ENCODE measurements at places on chromosomes 12 and 14. TPM values are rescaled to one million over a fixed set of nuclear protein-coding genes. Genes with fewer than 3 reads are reported as not detected.

KIF5A gene
- polyA plus RNA-seq: 0.27 TPM

CLEC2D gene
- polyA plus RNA-seq: 93.0 TPM

ANKRD33 gene
- 0.02 TPM for polyA plus RNA-seq

CHFR gene
- polyA plus RNA-seq: 85.4 TPM

BHLHE41 gene
- 9.8 TPM for polyA plus RNA-seq

STAC3 gene
- 12.3 TPM for polyA plus RNA-seq

EP400 gene
- 28.9 TPM for polyA plus RNA-seq

CNTN1 gene
- 0.27 TPM for polyA plus RNA-seq

SLC5A8 gene
- 0.55 TPM for polyA plus RNA-seq

TMTC1 gene
- polyA plus RNA-seq: 9.3 TPM

CPSF2 gene
- polyA plus RNA-seq: 12.3 TPM

KERA gene
- polyA plus RNA-seq: 0.09 TPM

TEX52 gene
- polyA plus RNA-seq: not detected

DNA sequence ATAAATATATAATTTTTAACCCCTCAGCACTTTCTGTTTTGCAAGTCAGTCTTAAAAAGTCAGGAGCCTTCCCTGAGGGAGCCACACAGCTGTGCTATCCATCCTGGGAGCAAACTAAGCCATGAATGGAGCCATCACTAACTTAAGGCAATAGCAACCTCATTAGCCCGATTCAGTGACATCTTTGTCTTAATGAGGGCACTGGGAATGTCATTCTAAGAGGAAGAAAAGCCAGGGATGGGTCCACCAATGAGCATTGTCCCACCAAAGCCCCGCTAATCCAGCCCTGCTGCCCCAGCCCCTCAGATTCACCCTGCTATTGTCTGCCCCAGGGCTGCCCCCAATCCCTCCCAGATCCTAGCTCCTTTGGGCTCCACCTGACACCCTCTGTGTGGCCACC is 19.5 kb downstream of the GSC start:
- DNase-seq: no peak

DNA sequence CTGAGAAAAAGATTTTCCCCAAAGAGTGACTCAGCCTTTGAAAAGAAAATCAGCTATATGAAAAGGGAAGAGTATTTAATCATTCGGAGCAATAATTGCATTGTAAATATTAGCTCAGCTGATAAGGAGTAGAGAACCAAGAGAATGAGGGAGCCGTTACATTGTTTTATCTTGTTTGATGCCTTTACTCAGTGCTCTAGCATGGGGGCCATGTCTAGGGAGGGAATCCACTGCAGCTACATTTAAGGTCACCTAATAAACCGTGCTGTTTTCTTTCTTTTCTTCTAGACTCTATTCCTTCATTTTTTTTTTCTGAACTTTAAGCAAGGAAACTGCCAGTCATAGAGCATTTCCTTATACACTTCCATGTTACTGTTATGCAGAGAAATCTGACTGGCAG is 447.0 kb downstream of the DIO2 start:
- DNase-seq: no peak

GRCh38 chr12:1936406-1937320 is 18.2 kb upstream of the CACNA2D4 start:
- DNase-seq: no peak

GRCh38 chr12:88411689-88412088 is 168.6 kb downstream of the KITLG start:
- no peak for DNase-seq

- no peak for DNase-seq
Measured at GRCh38 chr12:7716381-7716780, 5.1 kb downstream of the DPPA3 start.

DNA sequence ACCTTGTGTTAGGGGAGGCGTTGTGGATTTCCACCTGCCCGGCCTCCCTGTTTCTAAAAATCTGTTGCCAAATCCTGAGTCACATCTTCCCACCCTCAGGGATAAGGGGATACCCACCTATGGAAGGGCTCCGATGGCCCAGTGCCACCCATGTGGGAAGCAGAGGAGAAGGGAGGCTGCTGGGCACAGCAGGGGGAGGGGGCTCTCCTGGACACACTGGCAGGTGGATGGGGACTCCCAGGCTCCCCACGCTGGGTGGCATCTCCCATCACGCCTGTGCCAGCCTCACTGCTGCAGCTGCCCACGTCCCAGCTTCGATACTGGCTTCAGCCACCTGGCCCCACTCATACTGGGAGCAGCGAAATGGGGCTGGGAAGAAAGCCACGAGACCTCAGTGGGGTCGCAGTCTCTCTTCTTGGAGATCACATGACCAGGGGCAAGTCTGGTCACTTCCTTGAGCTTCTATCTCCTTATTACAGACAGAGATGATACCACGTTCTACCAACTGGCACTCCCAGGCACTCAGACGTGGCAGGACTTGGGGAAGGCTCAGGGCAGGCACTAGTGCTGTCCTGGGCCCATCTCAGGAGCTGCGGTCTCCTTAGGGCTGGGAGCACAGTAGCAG is 72.2 kb downstream of the PITPNM2 start:
- no peak for DNase-seq

DNA sequence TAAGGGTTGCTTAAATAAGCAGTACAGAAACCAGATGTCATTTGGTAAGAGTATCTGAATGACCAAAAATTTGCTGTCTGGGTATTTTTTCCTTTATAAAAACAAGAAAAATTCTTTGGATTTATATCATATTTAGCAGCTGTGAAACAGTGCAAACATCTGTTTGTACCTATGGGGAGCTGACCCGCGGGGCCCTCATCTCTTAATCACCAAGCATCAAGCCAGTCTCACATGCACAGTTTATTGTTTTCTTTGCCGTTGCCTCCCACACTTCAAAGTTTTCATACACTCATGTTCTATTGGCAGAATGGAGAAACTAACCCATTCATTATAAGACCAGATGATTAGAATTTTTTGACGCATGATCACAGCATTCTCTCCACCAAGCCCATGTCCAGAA is 142.2 kb downstream of the BMP4 start:
- DNase-seq: no peak

DNA sequence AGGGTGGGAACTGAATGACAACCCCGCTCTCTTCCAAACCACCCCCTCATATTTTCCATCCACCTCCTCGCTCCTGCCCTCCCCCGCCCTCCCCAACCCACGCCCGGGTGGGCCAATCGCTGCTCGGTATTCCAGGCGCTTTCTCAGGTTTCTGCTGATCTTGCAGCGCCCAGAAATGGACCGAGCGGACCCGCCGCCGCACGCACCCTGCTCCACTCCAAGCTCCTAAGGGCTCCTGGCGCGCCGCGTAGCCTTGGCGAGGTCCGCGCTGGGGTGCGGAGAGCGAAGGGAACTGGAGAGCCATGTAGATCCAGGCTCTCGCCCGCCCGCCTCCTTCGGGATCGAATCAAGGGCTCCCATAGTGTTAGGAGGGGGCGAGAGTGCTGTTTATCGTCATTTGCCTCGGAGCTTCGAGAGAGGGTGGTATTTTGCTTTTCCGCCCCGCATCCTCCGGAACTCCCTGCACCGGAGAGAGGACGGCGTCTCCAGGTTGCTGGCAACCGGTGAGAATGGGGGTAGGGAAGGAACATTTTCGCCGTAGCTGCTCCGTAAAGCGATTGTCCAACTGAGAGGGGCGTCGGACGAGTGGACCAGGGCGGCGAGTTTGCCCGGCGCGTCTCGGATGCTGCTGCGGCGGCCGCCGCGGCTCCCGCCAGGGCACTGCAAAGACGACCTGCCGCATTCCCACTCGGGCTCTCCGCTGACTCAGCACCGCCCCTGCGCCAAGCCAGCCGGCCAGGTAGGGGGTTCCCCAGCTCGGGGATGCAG is at the start of gene KCNA1:
TSS of gene KCNA1 (plus strand) at position 172 of the 768 bp plus-strand sequence. CDS start 1,474 bp downstream, outside the sequence.
- DNase-seq: no peak

DNA sequence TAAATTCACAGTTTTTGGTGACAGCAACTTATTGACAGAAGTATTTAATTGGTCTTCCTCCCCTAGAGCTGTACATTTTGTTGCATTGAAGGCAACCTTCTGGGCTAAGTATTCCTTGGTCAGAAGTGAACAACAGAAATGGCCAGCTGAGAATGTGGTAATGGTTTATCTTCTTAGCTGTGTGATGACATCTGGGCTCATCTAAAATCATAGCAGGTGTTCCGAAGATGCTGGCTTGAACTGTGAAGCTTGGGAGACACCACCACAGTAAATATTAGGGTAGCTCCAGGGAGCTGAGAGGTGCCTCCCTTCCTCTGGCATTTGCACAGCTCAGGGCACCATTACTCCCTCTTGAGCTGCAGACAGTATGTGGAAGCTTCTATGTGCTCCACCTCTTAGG is 3.7 kb upstream of the PTPRB start:
- DNase-seq: no peak

DNA sequence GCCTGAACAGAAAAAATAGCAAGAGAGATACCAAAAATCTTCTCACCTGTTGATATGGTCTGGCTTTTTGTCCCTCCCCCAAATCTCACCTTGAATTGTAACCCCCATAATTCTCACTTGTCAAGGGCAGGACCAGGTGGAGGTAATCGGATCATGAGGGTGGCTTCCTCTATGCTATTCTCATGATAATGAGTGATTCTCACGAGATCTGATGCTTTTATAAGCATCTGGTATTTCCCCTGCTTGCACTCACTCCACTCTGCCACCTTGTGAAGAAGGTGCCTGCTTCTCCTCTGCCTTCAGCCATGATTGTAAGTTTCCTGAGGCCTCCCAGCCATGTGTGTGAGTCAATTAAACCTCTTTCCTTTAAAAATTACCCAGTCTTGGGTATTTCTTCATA is 291.2 kb downstream of the CPNE8 start:
- DNase-seq: no peak

GRCh38 chr12:5034603-5035002 is 9.1 kb upstream of the KCNA5 start:
- DNase-seq: peak; percentile 42

- no peak for DNase-seq
Measured at GRCh38 chr12:87280356-87280755, 748.8 kb downstream of the C12orf50 start.

GRCh38 chr12:100823963-100824362 is 29.4 kb downstream of the ANO4 start:
- no peak for DNase-seq

GRCh38 chr14:69079747-69080146 is 73.2 kb downstream of the DCAF5 start:
- no peak for DNase-seq

DNA sequence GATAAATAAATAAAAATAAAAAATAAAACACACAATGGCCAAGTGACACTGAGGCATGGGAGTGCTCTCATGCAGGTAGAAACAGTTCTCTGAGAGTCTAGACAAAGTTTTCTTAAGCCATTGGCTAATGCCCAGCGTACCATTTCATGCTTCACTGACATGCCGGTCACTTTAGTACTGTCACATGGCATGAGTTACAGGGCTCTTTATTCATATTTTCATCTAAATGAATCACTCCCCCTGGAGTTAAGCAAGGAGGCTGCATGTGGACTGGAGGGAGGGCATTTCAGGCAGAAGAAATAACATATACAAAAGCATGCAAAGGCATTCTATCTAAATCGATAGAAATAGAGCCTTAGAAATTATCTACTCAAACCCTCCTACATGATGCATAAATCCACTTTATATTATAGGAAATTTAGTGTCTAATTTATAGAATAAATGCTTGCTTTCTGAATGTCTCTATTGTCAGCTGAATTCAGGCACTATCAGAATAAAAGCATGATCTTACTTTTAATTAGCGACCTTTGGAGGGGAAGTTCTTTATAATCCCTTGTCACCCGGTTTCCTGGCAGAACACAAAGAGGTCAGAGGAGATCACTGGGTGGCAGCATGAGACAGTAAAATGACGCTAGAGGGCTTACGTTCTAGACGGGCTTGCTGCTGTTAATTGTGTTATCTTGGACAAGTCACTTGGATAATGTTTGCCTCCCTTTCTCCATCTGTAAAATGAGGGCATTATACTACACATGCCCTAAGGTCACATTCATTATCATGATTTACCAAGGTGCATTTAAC is 17.5 kb downstream of the DYRK4 start:
- DNase-seq: no peak

DNA sequence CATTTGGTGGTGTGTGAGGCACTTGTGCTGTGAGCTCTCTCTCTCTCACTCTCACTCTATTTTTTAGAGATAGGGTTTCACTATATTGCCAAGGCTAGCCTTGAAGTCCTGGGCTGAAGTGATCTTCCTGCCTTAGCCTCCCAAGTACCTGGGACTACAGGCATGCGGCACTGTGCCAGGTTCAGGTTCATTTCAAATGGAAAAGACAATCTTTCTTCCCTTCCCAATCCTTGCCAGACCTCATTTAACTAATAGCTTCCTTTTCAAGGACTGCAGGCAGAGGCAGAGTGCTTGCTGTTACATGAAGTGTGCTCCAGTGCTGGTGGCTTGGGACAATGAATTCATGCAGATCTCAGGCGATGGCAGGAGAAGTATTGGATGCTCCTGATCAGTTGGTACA is 73.2 kb upstream of the BICD1 start:
- no peak for DNase-seq
